ENCODE measurements at places on chromosomes 12 and 14.
A peak's percentile ranks its signal among the peaks of the same experiment; 100 is the strongest.

DNA sequence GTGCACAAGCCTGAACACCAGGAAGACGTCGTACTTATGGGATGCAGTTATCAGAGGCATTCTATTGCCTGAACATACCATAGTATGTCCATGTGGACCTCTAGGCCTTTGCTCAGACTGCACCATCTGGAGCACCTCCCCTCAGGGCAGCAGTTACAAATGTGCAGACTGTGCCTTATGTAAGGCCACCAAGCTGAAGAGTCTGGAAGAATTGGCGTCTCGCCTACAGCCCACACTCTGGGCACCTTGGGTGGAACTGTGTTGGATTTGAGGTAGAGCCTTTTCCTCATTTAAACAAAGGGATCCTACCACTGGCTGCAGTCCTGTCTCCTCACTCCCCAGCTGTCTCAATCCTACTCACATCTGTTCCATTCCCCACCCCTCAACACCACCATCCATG is 204.3 kb upstream of the FRMD6 start:
- DNase-seq, result no peak

GRCh38 chr12:105574056-105574715 is 243.7 kb downstream of the C12orf75 start:
- DNase-seq, result peak; percentile 6

- DNase-seq, result no peak
Observed at GRCh38 chr12:14771651-14772137, 31.6 kb downstream of the WBP11 start.

- DNase-seq, result no peak
Observed at GRCh38 chr14:78308079-78308478, 137.9 kb downstream of the NRXN3 start.

DNA sequence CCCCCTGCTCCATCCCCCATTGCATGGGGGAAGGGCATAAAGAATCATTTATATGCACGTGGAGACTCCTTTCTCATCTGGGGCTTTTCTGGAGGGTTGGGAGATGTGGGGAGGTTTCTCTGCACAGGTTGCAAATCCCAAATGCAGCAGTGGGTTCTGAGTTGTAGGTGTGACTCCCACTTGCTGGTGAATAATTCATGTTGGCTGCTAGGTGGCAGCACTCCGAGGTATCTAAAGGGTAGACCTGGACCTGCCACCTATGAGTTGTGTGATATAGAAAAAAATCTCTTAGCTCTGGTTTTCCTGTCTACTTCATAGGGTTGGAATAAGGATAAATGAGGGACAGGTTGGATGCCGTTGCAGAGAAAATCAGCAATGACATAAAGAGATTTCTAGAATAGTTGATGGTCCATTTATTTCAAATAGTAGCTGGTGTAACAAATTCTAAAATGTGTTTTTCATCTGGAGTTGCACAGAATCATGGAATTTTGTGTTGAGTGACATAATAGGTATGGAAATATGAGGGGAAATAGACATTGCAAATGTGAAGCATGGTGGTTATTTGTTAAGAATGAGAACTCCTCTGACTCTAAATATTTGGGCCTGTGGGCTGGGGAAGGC is 4.6 kb downstream of the MARCHF9 start:
- no peak for DNase-seq

- DNase-seq, result no peak
Observed at GRCh38 chr12:120818416-120818815, 85.7 kb downstream of the SPPL3 start.

DNA sequence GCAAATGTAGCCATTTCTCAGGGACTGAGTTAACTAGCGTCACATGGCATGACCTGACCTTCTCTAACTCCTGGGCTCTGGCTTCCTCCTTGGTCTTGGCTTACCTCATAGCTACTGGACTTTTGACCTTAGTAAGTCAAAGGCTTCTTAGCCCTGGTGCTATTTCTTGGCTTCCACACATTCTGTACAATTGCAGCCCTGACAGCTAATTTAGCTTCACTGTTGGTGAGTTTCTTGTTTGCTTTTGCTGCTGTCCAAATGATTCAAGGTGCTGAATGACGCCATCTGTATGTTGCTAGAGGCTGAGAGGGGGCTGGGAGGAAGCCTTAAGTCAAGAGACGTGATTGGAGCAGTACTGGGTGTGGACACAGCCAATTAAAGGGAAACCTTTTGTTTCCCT is 202.7 kb downstream of the PRKD1 start:
- DNase-seq, result peak; percentile 92

DNA sequence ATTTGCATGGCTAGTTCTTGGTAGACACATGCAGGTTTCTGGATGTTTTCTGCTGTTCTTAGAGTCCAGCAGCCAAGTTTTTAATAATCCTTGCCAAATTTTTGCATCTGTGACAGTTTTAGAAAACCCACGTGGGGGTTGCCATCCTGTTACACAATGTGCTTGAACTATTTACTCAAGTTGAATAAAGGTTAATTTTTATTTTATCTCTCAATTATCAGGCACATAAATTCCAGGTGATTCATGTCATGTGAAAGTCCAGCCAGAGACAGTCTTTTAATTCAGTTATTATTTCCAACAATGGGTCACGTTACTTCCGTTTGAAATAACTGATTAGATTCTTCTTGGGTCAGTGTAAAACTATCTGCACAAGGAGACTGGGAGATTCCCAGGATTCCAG is 15.7 kb downstream of the MYRFL start:
- no peak for DNase-seq

- no peak for DNase-seq
Observed at GRCh38 chr14:74613211-74613914, 1.3 kb upstream of the LTBP2 start.

GRCh38 chr14:73287071-73287470 is 49.8 kb downstream of the PAPLN start:
- no peak for DNase-seq

DNA sequence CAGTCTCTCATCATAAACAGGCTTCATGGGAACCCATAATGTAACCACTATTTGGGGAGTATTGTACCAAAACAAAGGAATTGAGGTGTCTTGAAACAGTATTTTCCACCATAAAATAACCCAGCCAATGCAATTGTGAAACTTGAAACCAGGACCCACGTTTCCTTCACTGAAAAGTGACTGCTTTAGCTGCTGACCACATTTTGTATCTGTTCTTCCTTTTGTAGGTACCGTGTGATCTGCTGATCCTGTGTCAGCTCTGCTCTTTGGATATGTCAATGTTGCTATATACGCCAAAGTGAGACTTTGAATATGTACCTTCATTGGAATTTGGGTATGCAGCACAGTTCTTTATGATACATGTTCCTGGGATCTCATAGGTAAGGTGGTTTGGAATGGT is 95.1 kb upstream of the CNTN1 start:
- DNase-seq, result no peak
